Right ventricle myocardium inferior (tissue), 1 donor: ENCODE measurements at places on chromosomes 7 and 10. TPM values are rescaled to one million over a fixed set of nuclear protein-coding genes. Genes with fewer than 3 reads are reported as not detected.

GRCh38 chr10:111830359-111830758 is 353.2 kb downstream of the GPAM start:
- DNase-seq = no peak

Gene AUTS2
- 5.3 TPM for total RNA-seq

Gene GPR26
- not detected for total RNA-seq

GRCh38 chr7:90666186-90666585 is 70.1 kb downstream of the CDK14 start:
- no peak for DNase-seq

GRCh38 chr7:137386966-137387365 is 43.4 kb upstream of the PTN start:
- DNase-seq = no peak

GRCh38 chr7:44587843-44588711 is 6.0 kb upstream of the TMED4 start:
- no peak for DNase-seq

Gene SH2B2
- total RNA-seq = 1.2 TPM
